ENCODE measurements at places on chromosomes 11 and 22. TPM values are rescaled to one million over a fixed set of nuclear protein-coding genes. Genes with fewer than 3 reads are reported as not detected.

Gene APLNR
- not detected for total RNA-seq

Gene SYCE3
- total RNA-seq, result not detected

Gene CARD10
- total RNA-seq, result 43.1 TPM

Gene BCO2
- 2.5 TPM for total RNA-seq

Gene CCS
- total RNA-seq, result 55.3 TPM

DNA sequence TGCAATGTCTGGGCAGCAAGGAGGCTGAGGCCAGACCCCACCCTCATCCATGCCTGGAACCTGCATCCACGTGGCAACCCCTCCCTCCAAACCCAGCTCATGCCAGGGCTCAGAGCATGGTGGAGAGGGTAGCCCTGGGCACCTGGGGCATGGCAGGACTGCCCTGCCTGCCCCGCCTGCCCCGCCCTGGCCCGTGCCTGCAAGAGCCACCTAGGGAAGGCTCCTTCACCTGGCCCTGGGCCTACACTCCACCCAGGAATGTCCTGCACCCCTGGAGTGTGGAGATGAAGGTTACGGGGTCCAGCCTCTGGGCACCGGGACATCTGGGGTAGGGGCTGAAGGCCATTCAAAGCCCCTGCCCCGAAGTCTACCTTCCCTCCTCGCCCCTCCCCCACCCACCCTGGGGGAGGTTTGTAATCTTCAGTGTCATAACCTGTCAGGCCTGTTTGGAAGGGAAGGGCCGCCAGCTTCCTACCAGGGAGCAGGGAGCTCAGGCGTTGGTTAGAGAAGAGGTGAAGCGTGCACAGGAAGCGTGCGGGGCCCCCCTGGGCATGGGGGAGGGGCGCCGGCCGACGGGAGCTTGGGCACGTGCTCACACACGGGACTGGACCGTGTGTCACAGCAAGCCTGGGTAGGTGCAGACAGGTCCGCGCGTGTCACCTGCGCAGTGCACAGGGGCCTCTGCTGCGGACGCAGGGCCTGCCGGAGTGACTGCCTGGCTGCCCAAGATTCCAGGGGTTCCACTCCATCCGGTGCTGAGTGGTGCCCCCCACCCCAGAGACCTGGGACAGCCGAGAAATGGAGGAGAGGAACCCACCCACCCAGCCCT is 30.7 kb upstream of the TH start:
- H3K27ac ChIP-seq, result no peak overlapping the region
- no peaks in the 10 kb centered on the region for H3K4me1 ChIP-seq
- DNase-seq, result no peak
- H3K4me3 ChIP-seq, result no peak overlapping the region
- no peaks in the 10 kb centered on the region for H3K36me3 ChIP-seq
- no peaks in the 10 kb centered on the region for H3K27me3 ChIP-seq

DNA sequence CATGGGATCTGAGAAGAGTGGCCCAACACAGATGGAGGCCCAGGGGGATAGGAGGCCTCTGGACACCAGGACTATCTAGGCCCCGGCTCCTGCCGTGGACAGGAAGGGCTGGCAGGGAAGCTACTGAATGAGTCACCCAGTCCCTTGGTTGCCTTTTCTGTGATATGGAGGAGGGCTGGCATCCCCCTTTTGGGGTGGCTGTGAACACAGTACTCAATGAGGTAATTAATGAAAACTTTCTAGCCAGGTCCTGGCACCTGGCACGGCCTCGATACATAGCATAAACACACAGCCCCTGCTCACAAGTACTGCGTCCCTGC is 163.2 kb downstream of the CHST1 start:
- no peak for DNase-seq
- H3K36me3 ChIP-seq, result no peaks in the 10 kb centered on the region
- H3K27me3 ChIP-seq, result peaks cover 8% of the 10 kb centered on the region
- no peak overlapping the region for H3K27ac ChIP-seq
- H3K4me1 ChIP-seq, result no peaks in the 10 kb centered on the region
- no peak overlapping the region for H3K4me3 ChIP-seq

GRCh38 chr11:111444040-111444439 is 65.0 kb upstream of the POU2AF1 start:
- no peak overlapping the region for H3K27ac ChIP-seq
- 0 out of 2 replicates have a peak, but pooled peaks cover 3% of the 10 kb centered on the region for H3K27me3 ChIP-seq
- DNase-seq, result no peak

DNA sequence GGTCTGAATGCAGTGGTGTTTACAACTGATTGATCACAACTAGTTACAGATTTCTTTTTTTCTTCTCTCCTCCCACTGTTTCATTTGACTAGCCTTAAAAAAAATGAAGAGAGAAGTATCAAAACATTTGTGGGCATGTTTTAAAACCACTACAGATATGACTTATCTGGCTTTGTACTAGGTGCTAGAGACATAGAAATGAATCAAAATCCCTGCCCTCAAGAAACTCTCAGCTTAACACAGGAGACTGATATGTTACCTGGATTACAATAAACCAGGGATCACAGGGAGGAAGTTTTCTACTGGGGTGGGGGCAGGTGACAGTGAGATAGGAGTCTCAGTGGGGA is 25.2 kb upstream of the CTR9 start:
- H3K27ac ChIP-seq, result no peak overlapping the region
- H3K36me3 ChIP-seq, result no peaks in the 10 kb centered on the region
- H3K27me3 ChIP-seq, result no peaks in the 10 kb centered on the region
- H3K4me3 ChIP-seq, result no peak overlapping the region

DNA sequence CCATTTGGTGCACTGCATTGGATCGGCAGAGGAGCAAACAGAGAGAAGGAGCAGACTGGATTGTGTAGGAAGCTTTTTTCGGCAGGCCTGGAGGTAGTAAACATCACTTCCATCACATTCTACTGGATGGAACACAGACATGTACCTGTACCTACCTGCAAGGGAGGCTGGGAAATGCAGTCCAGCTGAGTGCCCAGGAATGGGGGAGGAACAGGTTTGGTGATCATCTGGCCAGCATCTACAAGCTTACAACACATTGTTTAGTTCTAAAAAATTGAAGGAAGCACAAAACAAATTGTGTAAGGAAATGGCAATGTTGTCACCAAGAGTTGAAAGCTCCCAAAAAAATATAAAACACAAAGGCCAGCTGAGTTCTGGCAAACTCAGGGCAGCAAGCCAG is 19.1 kb downstream of the SMIM38 start:
- no peaks in the 10 kb centered on the region for H3K4me1 ChIP-seq
- H3K27ac ChIP-seq, result no peak overlapping the region
- H3K36me3 ChIP-seq, result no peaks in the 10 kb centered on the region
- no peak overlapping the region for H3K4me3 ChIP-seq
- H3K27me3 ChIP-seq, result no peaks in the 10 kb centered on the region

- no peak overlapping the region for H3K27ac ChIP-seq
- H3K4me3 ChIP-seq, result no peak overlapping the region
- no peaks in the 10 kb centered on the region for H3K27me3 ChIP-seq
- no peak for DNase-seq
- peaks cover 22% of the 10 kb centered on the region for H3K4me1 ChIP-seq
Measured at GRCh38 chr11:46611526-46612304, 5.3 kb downstream of the HARBI1 start.

- DNase-seq, result no peak
- peaks cover 16% of the 10 kb centered on the region for H3K4me1 ChIP-seq
- H3K36me3 ChIP-seq, result no peaks in the 10 kb centered on the region
- H3K27ac ChIP-seq, result no peak overlapping the region
- no peak overlapping the region for H3K4me3 ChIP-seq
Measured at GRCh38 chr11:64337538-64338249, 2.3 kb upstream of the CCDC88B start.

DNA sequence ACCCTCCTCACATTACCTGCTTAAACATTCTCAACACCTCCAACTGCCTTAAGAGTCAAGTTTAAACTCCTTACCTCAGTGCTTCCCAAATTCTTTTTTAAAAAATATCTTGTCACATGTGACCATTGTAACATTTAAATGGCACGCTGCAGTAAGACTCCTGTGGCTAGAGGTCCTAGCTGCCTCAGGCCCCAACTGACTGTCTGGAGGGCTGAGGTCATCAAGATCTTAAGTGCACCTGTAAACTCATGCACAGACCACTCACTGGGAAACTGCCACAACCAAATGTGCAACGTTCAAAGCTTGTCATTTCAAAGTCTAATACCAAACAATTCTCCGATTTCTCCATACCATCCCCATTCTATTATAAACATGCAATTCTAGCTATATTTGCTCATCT is 16.4 kb upstream of the CCDC34 start:
- H3K36me3 ChIP-seq, result peaks cover 18% of the 10 kb centered on the region
- no peak overlapping the region for H3K4me3 ChIP-seq
- DNase-seq, result no peak
- H3K27ac ChIP-seq, result no peak overlapping the region

GRCh38 chr11:44628730-44629700 is 63.6 kb downstream of the CD82 start:
- H3K27ac ChIP-seq, result no peak overlapping the region
- H3K36me3 ChIP-seq, result no peaks in the 10 kb centered on the region
- H3K4me1 ChIP-seq, result no peaks in the 10 kb centered on the region
- H3K4me3 ChIP-seq, result no peak overlapping the region

- peak overlapping the region; percentile 91 for H3K27ac ChIP-seq
- peak overlapping the region; percentile 69 for H3K4me3 ChIP-seq
- H3K4me1 ChIP-seq, result peaks cover 24% of the 10 kb centered on the region
- no peaks in the 10 kb centered on the region for H3K27me3 ChIP-seq
- H3K36me3 ChIP-seq, result peaks cover 4% of the 10 kb centered on the region
- no peak for DNase-seq
Measured at GRCh38 chr22:30421695-30422480, 3.7 kb upstream of the MTFP1 start.

GRCh38 chr11:73003088-73003487 is 139.0 kb downstream of the FCHSD2 start:
- DNase-seq, result no peak
- H3K36me3 ChIP-seq, result no peaks in the 10 kb centered on the region
- H3K4me1 ChIP-seq, result no peaks in the 10 kb centered on the region
- H3K27me3 ChIP-seq, result no peaks in the 10 kb centered on the region
- no peak overlapping the region for H3K4me3 ChIP-seq

- no peak overlapping the region for H3K4me3 ChIP-seq
- no peak for DNase-seq
- peaks cover 9% of the 10 kb centered on the region for H3K27me3 ChIP-seq
- no peaks in the 10 kb centered on the region for H3K36me3 ChIP-seq
- no peaks in the 10 kb centered on the region for H3K4me1 ChIP-seq
Measured at GRCh38 chr11:36441610-36442208, 68.4 kb downstream of the TRAF6 start.

DNA sequence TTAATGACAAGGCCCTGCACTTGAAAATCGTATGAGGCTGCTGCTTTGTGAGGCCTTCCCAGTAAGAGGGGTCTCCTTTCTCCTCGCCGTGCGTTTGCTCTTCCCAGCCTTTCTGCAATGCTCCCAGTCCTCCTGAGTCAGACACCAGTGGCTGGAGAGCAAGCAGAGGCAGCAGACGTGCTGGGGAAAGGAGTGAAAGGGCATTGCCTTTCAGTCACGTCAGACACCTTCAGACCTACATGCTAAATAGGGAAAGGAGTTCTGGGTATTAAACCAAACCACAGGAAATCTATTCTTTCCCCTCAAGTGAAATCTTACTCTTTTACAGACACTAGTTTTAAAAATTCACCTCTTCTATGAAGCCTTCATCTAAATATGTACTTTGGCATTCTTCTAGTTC is 274.8 kb downstream of the NTM start:
- H3K36me3 ChIP-seq, result no peaks in the 10 kb centered on the region
- no peaks in the 10 kb centered on the region for H3K4me1 ChIP-seq
- no peak for DNase-seq
- peaks cover 14% of the 10 kb centered on the region for H3K27me3 ChIP-seq
- H3K4me3 ChIP-seq, result no peak overlapping the region

DNA sequence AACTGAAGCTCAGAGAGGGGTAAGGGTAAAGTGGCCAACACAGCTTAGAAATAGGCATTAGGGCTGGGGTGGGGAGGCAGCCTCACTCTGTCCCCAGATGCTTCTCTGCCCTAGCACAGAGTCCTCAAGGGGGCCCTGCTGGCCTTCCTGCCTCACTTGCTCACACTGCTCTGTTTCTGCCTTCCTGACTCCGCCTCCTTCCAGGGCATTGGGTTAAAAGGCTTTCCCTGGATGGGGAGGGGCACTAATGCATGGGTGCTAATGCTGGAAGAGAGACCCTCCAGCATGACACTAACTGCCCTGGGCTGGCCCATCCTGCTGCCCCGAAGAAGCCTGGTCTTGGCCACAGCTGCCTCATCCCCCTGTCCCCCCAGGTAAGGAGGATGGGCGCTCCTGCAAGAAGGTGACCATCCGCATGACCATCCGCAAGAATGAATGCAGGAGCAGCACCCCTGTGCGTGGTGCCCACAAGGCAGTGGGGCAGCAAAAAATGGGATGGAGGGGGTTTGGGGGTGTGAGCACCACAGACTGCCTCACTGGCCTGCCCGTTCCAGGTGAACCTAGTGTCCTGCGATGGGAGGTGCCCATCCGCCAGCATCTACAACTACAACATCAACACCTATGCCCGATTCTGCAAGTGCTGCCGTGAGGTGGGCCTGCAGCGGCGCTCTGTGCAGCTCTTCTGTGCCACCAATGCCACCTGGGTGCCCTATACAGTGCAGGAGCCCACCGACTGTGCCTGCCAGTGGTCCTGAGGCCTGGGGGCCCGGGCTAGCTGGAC is 74.0 kb upstream of the MYOD1 start:
- H3K4me1 ChIP-seq, result peaks cover 3% of the 10 kb centered on the region
- no peak overlapping the region for H3K27ac ChIP-seq
- H3K4me3 ChIP-seq, result no peak overlapping the region
- no peaks in the 10 kb centered on the region for H3K27me3 ChIP-seq
- DNase-seq, result no peak

- H3K27me3 ChIP-seq, result no peaks in the 10 kb centered on the region
- H3K4me1 ChIP-seq, result peaks cover 8% of the 10 kb centered on the region
- no peak overlapping the region for H3K4me3 ChIP-seq
- H3K27ac ChIP-seq, result peak overlapping the region; percentile 29
Measured at GRCh38 chr11:12271826-12272366, 105.5 kb upstream of the PARVA start.

DNA sequence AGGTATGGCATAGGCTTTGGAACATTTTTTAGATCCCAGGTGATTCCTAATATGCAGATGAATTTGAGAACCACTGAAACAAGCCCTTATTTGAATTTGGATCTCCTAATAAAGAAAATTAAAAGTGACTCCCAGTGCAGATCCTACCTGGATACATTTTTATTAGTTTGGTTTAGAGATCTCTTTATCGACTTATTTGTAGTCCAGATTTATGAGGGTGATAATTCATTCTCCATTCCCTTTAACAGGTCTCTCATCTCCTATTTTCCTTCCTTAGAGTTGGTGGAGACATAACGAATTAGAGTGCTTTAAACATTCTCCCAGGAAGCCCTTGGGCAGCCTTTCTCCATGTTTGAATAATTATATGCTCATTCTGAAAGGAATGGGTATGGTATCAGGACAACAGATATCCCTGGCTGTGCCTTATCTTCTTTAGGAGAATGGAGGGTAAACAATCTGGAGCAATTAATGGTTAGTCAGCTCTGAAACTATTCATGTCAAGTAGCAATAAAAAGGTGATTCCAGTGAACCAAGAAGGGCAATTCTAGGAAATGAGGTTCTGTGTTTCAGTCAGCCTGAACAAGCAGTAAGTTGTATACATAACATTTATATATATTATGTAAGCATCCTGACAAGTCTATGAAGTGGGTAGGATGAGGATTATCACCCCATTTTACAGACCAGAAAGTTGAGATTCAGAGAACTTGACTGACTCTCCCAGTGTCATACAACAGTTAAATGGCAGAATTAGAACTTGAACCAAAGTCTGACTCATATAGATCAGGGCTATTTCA is 53.9 kb upstream of the RCE1 start:
- peak; percentile 39 for DNase-seq
- no peaks in the 10 kb centered on the region for H3K36me3 ChIP-seq
- peaks cover 18% of the 10 kb centered on the region for H3K4me1 ChIP-seq
- H3K4me3 ChIP-seq, result no peak overlapping the region
- no peak overlapping the region for H3K27ac ChIP-seq

GRCh38 chr11:504053-504993 is 2.7 kb downstream of the RNH1 start:
- H3K27me3 ChIP-seq, result no peaks in the 10 kb centered on the region
- peak overlapping the region; percentile 99 for H3K27ac ChIP-seq
- peaks cover 24% of the 10 kb centered on the region for H3K4me1 ChIP-seq
- peak overlapping the region; percentile 94 for H3K4me3 ChIP-seq
- DNase-seq, result no peak

Measured in Panc1 (cell line).